ENCODE measurements at places on chromosomes 1 and 21. TPM values are rescaled to one million over a fixed set of nuclear protein-coding genes. Genes with fewer than 3 reads are reported as not detected.

Gene LRRC71
- total RNA-seq, result not detected

Gene FAM177B
- not detected for total RNA-seq

Gene GNPAT
- 32.5 TPM for total RNA-seq

Gene KCNE2
- not detected for total RNA-seq

Gene NEXN
- total RNA-seq, result 0.60 TPM

Gene NHLH1
- total RNA-seq, result 0.39 TPM

Gene BEND5
- total RNA-seq, result 0.64 TPM

Gene PRAMEF14
- not detected for total RNA-seq

Gene CACNA1S
- total RNA-seq, result not detected

Gene PLA2G5
- 0.79 TPM for total RNA-seq

Gene SOAT1
- 31.6 TPM for total RNA-seq

DNA sequence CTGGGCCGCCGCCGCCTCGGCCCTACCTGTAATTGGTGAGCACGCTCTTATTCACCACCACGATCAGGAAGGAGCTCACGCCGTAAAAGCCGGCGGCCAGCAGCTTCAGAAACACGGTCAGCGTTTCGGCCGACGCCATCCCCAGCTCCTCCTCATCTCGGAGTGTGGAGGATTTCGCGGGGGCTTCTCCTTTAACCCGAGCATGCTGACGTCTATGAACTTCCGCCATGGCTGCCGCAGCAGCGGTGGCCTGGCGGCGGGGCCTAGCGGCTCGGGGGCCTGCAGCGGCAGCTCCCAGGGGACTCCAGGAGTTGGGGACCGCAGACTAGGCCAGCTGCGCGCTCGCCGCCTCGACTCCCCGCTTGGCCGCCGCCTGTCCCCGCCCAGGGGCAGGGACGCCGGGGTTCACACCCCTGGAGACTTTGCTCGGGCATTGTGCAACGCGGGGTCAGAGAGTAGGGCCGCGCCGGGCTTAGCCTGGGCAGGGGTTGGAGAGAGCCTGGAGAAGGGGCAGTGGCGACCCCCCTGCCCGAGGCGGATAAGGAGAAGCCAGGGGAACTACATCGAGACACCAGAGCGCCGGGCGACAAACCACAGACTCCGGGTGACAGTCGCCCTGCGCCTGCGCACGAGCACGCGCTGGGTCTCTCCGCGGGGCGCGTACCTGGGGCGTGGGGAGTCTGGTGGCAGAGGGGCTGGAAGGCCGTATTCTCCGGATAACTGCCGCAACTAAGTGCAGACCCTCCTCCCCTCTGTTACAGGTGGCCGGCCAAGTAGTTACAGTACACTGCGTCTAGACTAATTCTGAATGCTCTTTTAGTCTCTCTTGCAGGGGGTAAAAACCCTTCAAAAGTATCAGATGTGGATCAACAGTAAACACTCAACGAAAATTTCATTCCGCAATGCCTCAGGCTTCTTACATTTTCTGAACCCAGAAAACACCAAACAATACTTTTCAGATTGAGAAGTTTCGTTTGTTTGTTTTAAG is at the start of gene SLC35D1:
Gene SLC35D1, minus strand, starts transcription at position 364 of the 988 bp plus-strand sequence. Its CDS starts 135 bp downstream, at position 229.
- peak; percentile 87 for DNase-seq

GRCh38 chr1:211484755-211485479 is 7.0 kb downstream of the RD3 start:
- DNase-seq, result peak; percentile 56

GRCh38 chr1:147185432-147185831 is 13.2 kb upstream of the PRKAB2 start:
- no peak for DNase-seq

- DNase-seq, result no peak
Measured at GRCh38 chr1:53663529-53664300, 75.2 kb downstream of the GLIS1 start.

DNA sequence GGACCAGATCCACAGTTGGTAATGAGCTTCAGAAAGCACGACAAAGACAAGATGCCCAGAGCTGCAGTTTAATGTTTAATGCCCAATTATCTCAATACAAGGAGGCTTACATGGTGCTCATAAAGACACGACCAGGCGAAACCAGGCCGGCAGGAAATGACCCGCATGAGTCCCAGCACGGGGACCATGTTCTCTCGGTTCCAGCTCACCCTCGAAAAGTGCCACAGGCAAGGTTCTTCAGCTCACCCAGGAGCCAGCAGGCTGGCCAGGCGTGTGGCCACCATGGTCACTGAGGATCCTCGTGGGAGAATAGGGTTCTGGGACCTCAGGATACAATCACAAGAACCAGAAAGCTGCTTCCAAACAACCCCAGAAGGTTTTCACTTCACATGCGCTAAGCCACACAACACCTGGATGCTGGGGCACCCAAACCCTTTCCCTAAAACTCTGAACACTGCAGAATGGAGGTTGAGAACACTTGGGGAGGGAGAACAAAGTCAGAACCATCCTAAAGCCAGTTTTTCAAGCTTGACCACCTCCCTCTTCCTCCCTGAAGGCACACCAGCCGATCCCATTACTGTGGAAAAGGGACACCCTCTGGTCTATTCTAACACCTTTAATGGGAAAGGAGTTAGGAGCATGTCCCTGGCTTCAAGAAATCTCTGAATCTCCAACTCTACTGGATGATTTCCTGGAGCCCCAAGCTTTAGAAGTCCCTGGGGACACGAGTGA is 22.6 kb upstream of the ASAP3 start:
- DNase-seq, result no peak

- no peak for DNase-seq
Measured at GRCh38 chr1:80731241-80731894, 1069.4 kb upstream of the ADGRL2 start.

DNA sequence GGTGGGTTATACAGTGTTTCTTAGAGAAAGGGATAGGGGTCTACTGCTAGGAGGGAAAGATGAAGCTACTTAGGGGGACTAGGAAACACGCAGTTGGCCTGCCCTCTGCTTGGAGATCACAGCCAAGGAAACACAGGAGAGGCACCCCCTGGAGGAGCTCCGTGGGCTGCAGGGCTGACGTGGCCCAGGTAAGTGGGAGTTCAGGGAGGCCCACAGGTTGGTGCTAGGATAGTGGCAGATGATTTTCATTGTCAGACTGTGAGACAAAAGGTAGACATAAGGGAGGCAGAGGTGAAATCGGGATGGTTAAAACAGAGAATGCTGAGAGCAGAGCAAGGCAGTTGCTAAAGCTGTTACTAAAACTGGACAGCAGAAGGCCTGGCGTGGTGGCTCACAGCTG is 463.0 kb downstream of the DSCAM start:
- no peak for DNase-seq

DNA sequence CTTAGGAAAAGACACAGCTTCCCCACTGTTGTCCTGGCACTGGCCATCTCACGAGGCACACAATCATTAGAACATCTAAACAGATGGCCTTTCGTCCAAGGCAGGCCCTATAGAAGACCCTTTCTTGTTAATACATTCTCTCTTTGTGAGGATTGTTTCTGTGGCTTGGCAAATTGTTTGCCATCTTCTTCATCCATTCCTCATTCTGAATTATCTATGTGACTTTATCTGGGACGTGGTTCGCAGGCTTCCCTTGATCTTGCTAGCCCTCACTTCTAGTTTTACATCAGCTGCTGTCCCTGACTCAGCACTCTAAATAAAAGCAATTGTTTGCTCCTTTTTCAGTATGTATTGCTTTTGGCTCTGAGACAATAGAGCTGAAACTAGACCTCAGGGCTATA is 101.1 kb upstream of the ZC3H11B start:
- DNase-seq, result no peak

DNA sequence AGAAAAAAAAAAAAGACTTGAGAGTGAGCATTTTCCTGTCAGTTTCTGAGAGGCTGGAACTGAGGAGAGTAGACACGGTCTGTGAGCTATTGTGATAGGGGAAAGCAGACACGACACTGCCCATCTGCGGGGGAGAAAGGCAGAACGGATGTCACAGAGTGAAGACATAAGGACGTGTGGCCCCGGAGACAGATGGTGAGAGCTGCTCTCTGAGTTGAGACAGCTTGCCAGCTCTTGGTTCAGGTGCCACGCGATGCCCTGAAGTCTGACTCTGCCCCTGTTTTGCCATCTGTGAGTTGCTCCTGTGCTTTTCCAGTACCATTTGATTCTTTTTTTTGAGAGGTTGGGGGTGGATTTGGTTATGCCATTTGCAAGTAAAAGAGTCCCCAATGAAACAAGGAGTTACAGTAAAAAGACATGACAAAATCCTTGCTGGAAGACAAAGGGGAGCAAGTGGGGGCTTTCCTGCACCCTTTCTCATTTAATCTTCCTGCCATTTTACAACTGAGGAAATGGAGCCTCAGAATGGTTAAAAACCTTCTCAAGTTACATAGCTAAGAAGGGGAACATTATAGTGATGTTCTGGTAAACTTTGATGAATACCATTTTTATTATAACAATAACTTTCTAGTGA is 128.9 kb upstream of the DNAH14 start:
- DNase-seq, result no peak

DNA sequence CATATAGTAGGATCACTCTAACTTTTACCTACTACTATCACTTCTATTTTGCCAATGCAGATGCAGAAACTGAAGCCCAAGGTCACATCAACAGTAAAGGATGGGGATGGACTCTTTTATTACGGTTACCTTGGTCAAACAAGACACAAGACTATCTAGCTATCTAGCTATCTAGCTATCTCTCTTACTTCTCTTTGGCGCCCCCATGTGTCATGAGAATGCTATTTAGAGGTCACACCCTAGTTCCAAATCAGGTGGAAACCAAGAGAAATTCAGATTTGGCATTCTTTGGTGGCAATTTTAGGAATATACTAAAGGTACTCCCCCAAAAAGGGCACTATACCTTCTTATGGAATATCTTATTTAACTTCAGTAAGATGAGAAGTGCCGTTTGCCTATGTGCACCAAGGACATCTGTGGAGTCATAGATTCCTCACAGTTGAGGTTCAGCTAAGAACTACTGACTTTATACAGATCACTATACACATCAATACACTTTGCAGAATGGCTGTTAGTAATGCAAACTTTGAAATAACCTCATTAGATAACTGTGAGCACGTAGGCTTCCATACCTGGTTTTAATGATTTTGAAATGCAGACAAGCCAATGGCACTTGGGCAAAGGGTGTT is 6.7 kb downstream of the ZNF648 start:
- DNase-seq, result no peak

DNA sequence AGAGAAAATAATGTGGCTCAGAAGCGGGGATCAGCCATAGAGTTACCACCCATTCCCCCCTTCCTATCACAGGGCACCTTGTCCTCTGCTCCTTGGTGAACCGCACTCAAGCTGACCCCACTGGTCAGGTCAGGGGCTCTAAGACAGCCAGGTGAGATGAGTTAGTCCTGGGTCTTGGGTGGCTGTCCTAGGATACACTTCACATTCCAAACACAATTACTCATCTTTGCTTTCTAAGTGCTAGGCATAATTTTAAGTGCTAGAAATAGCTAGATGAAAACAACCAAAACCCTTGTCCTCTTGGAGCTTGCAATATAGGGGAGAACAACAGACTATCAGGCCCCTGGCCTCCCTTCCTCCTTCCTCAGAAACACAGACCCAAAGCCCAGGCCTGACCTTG is 7.8 kb upstream of the MUTYH start:
- DNase-seq, result no peak

GRCh38 chr1:15764269-15764764 is 5.7 kb downstream of the FBLIM1 start:
- DNase-seq, result no peak

GRCh38 chr1:152745289-152745704 is 12.5 kb upstream of the KPRP start:
- DNase-seq, result no peak

- DNase-seq, result no peak
Measured at GRCh38 chr1:47559944-47560695, 122.3 kb downstream of the FOXD2 start.

DNA sequence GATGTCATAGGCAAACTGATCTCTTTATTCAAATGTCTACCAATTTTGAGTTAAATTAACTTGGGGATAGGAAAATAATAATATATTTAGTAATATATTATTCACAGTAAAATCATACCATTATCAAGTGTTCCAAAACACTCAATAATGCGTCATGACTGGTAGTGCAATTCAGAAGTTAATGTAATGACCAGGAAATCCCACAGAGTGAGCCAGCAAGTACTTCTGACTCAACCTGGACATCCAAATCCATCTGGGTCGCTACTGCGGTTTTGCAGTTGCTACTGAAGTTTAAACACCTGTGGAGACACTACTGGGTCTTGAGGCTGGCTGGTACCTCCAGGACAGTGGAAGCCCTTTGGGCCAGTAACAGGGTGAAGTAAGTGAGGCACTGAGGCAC is 44.8 kb downstream of the DPYD start:
- no peak for DNase-seq

DNA sequence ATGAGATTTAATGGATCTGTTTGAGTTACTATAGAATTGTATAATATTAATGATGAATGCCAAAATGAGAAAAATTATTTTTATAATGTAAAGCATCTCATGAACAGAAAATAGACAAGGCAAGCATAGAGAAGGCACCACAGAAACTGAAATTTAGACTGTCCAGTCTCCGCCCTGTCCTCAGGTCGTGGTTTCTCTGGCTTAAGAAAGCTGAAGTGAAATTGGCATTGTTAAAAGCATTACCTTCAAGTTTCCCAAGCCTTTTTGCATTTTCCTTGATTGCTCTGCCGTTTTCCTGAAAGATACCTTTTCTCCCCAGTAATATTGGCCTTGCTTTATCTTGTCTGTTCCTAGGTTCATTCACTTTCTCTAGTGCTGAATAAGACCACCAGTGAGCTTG is 58.0 kb downstream of the VPS13D start:
- no peak for DNase-seq

GRCh38 chr1:219177363-219177762 is 3.7 kb downstream of the LYPLAL1 start:
- no peak for DNase-seq

DNA sequence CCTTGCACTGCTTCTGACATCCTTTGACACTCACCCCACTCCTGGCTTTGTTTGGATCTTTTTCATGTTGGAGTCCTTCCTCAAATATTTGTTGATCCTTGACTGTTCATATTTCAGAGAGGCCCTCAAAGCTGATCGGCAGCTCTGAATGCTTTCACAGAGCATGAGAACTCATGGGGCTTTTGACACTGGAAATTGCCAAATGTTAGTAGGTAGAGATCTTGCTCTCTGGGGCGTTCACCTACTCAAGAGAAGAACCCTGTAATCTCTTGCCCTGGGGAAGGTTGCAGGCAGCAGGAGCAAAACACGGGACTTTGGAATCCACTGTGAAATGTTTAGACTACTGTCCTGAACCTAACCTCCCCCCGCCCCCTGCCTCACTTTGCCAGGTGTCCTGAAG is 67.4 kb upstream of the STUM start:
- no peak for DNase-seq

DNA sequence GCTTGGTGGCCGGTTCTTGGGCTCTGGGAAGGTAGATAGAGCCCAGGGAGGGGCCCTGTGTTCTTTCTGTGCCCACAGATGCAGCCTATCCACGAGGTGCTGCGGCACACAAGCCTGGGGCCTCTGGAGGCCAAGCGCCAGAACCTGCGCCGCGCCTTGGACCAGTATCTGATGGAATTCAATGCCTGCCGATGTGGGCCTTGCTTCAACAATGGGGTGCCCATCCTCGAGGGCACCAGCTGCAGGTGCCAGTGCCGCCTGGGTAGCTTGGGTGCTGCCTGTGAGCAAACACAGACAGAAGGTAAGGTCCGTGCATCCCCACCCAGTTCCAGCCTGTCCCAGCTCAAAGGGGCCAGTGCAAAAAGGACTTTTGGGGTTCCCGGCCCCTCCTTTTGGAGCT is 53.5 kb downstream of the C8B start:
- DNase-seq, result no peak

- no peak for DNase-seq
Measured at GRCh38 chr1:45385302-45385701, 45.1 kb upstream of the MUTYH start.

GRCh38 chr1:159970932-159971342 is 16.9 kb upstream of the SLAMF9 start:
- no peak for DNase-seq
